ENCODE measurements at places on chromosomes 7 and 10.

- no peak for DNase-seq
These were observed 1.2 kb downstream of the SGCE start for GRCh38 chr7:94654783-94655125.

GRCh38 chr10:43905512-43906236, 257.0 kb upstream of the ZNF32 start:
- no peak for DNase-seq

GRCh38 chr10:117980216-117980615, 66.5 kb downstream of the RAB11FIP2 start:
- peak; percentile 47 for DNase-seq

DNA sequence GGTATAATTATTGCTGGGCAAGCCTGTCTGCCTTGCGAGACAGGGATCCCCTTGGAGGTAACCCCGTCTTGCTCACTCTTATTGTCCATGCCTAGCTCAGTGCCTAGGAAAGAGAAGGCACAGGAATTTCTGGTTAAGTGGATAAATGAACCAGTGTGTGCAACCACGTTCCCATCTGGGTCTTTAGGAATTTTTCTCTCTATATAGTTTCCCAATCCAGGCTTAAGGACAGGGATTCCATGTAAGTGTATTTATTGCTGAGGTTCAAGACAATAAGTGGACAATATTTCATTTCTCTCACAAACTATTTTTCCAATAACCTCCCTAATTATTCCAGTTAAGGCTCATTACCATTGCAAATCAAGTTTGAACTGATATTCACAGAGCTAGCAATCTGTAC, 8.9 kb upstream of the ADAM12 start:
- peak; percentile 36 for DNase-seq

GRCh38 chr10:89887406-89887805, 186.0 kb downstream of the KIF20B start:
- DNase-seq = no peak

- DNase-seq = peak; percentile 64
These were observed 179.3 kb downstream of the TFEC start for GRCh38 chr7:115851291-115851690.

GRCh38 chr7:139645572-139646523, 122.4 kb downstream of the CLEC2L start:
- peak; percentile 75 for DNase-seq

DNA sequence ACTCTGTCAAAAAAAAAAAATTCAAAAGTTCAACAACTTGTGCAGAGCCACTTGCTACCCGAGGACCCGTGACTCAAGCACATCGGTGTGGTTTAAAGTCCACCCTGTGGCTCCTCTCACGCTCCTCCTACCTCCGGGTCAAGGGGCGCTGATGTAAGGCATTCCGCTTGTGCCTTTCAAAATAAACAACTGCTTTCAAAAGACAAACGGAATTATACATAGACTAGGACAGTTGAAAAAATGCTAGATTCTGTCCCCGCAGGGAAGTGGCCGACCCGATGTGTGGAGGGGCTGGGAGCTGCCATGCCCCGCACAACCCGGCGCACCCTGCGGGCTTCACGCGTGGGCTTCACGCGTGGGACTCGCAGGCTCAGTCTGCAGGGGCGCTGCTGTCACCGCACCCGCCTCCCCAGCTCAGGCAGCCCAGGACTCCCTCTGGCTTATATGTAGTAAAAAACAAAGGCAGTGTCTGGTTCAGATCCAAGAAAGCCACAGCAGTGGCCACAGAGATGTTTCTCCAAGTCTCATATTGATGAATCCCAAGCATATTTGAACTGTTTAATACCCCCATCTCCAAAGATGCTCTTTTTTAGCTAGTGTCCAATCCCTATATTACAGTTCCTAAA, 239.7 kb upstream of the INHBA start:
- peak; percentile 79 for DNase-seq

GRCh38 chr10:130987401-130987800, 324.1 kb downstream of the TCERG1L start:
- no peak for DNase-seq

GRCh38 chr7:33554576-33554975, 350.8 kb upstream of the BMPER start:
- no peak for DNase-seq

DNA sequence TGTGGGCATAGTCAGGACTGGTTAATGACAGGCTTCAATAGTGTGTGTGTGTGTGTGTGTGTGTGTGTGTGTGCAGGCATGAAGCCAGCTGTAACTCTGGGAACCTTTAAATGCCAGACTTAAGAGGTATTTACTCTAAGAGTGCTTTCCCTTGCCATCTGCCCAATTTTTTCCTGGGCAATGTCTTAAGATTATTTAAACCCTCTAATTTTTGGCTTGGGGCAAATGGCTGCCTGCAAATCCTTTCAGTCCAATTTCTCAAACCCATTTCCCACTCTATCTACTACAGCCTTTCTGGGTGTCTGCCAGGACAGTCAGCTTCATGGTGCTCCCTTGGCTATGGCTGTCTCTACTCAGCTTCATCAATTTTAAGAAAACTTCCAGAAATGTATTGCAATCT, 62.6 kb upstream of the C1GALT1 start:
- no peak for DNase-seq

- peak; percentile 56 for DNase-seq
These were observed 224.6 kb upstream of the PITRM1 start for GRCh38 chr10:3397231-3397630.

DNA sequence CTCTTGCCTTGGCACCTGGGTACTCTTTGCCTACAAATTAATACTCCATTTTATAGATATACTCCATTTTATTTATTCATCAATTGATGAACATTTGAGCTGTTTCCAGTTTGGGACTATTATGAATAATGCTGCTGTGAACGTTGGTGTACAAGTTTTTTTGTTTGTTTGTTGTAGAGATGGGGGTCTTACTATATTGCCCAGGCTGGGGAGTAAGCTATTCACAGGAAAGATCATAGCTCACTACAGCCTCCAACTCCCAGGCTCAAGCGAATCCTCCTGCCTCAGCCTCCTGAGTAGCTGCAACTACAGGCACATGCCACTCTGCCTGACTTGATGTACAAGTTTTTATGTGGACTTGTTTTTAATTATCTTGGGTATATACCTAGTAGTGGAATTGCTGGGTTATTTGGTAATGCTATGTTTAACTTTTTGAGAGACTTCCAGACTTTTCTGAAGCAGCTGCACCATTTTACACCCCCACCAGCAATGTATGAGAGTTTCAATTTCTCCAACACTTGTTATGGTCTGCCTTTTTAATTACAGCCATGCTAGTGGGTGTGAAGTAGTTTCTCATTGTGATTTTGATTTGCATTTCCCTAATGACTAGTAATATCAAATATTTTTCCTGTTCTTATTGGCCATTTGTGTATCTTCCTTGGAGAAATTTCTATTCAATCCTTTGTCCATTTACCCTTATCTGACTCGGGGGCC, 15.9 kb downstream of the WBP1L start:
- DNase-seq = no peak

GRCh38 chr10:129507216-129507889, 40.3 kb downstream of the MGMT start:
- DNase-seq = no peak

GRCh38 chr7:94957061-94957460, 49.7 kb downstream of the PPP1R9A start:
- peak; percentile 23 for DNase-seq

DNA sequence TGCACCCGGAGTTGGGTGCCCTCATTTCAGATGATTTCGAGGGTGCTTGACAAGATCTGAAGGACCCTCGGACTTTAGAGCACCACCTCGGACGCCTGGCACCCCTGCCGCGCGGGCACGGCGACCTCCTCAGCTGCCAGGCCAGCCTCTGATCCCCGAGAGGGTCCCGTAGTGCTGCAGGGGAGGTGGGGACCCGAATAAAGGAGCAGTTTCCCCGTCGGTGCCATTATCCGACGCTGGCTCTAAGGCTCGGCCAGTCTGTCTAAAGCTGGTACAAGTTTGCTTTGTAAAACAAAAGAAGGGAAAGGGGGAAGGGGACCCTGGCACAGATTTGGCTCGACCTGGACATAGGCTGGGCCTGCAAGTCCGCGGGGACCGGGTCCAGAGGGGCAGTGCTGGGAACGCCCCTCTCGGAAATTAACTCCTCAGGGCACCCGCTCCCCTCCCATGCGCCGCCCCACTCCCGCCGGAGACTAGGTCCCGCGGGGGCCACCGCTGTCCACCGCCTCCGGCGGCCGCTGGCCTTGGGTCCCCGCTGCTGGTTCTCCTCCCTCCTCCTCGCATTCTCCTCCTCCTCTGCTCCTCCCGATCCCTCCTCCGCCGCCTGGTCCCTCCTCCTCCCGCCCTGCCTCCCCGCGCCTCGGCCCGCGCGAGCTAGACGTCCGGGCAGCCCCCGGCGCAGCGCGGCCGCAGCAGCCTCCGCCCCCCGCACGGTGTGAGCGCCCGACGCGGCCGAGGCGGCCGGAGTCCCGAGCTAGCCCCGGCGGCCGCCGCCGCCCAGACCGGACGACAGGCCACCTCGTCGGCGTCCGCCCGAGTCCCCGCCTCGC, at the start of gene EGFR:
Gene EGFR, plus strand, starts transcription at position 657 of the 830 bp plus-strand sequence. CDS start 261 bp downstream, outside the sequence.
- peak; percentile 28 for DNase-seq

DNA sequence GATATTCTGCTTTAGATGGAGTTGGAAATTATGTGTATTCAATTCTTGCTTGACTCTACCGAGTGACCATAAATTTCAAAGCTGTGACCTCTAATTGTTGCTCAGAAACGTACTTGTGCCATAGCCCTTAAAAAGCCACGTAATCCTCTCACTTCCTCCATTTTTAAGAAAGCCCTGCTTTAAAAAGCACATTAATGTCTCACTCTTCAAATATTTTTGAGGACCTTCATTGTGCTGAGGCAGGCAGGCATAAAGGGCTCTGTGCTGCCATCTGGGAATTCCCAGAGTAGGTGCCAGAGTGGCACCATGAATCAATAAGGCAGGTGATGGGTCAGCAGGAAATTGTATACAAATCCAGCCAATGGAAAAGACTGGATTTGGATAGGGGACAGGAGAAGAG, 97.7 kb upstream of the FAM204A start:
- DNase-seq = peak; percentile 34

DNA sequence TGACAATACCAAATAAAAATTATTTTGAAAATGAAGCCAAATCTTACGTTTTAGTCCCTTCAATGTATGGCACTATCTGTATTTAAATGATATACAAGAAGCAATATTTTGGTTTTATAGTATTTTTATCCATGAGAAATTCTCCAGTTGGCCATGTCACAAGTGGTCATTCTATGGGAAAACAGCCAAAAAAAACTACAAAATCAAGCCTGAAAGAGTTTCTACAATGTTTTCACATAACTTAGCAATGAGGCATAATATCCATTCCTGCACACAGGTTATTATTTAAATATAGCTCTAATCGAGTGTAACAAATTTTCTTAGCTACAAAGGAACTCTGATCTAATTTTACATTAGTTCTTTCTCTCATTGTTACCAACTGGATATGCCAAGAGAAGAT, 5.4 kb downstream of the RAB11FIP2 start:
- peak; percentile 79 for DNase-seq

DNA sequence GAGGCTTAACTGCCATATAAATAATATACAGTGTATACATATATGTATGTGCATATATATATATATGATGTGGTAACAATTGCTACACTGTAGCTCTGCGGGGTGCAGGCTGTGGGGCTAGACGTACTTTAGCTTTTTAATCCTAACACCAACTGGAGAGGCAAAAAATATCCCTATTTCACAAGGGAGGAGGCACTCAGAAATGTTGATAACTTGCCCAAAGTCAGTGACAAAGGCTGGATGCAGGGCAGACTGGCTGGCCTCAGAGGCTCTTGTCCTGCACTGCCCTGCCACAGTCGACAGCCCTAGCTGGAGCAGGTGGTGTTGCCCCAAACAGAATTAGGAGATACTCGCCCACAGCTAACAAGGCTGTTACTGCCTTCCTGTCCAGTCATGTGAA, 1.5 kb upstream of the RELN start:
- DNase-seq = no peak

DNA sequence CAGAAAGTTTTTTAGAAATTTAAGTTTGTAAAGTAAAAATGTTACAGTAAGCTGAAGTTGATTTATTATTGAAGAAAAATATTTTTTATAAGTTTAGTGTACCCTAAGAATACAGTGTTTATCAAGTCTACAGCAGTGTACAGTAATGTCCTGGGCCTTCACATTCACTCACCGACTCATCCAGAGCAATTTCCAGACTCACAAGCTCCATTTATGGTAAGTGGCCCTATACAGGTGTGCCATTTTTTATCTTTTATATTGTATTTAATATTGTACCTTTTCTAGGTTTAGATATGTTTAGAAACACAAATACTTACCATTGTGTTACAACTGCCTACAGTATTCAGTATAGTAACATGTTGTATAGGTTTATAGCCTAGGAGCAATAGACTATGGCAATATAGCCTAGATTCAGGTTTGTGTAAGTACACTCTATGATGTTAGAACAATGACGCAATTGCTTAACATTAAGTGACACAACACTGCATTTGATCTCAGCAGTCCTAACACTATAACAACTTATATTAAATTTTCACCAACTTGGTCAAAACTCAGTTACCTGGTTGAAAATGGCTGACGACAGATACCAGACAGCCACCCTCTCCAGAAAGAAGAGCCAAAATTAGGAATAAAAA, 45.7 kb downstream of the HIBADH start:
- no peak for DNase-seq

DNA sequence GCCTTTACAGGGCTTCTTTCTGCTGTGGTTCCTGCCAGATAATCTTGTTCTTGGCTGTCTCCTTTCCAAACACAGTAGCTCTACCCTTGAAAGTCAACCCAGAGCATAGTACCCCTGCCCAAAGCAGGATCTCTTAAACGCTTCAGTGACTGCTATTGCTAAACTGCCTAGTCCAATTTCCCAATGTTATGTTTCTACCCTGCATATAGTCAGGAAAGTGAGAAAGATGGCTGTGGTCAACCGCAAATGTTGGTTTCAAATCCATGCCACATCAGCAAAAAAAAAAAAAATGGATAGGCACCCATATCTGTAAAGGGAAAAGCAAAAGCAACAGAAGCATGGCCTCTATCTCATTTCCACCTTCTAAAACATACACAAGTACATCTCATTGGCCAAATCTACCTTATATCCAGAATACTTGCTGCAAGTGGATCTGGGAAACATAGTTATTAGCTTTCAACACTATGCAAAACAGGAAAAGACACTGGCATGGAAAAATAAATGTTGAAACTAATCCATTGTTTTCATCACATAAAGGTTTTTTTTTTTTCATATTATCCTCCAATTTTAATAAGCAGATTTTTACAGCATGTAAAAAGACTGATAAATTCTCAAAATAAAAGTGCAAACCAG, 59.8 kb downstream of the DNAJC1 start:
- DNase-seq = peak; percentile 63

- DNase-seq = no peak
These were observed 18.1 kb upstream of the ABCB5 start for GRCh38 chr7:20597339-20597738.

- no peak for DNase-seq
These were observed 94.4 kb upstream of the CCDC6 start for GRCh38 chr10:60000747-60001146.

GRCh38 chr7:17207220-17207619, 91.2 kb upstream of the AHR start:
- DNase-seq = no peak

DNA sequence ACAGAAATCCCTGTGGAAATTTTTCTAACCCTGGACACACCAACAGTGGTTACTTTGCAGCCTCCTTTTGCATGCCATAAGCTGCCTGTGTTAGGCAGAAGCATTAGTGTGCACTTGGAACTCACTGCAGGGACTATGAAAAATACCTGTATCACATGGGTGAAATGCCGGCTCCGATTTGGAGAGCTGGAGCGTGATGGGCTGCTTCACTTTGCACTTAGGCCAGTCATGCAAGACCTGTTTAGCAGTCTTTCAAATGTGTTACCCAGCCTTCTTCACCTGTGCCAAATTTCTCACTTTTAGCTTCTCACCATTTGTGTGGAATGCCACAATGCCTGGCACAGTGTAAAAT, 11.3 kb downstream of the NCOA4 start:
- DNase-seq = peak; percentile 60
